Activated T-cell treated with anti-CD3 and anti-CD28 coated beads, Interleukin-2, amount 50 U/mL, for 4 hours (primary cell): ENCODE measurements at places on chromosomes 3 and 15.

DNA sequence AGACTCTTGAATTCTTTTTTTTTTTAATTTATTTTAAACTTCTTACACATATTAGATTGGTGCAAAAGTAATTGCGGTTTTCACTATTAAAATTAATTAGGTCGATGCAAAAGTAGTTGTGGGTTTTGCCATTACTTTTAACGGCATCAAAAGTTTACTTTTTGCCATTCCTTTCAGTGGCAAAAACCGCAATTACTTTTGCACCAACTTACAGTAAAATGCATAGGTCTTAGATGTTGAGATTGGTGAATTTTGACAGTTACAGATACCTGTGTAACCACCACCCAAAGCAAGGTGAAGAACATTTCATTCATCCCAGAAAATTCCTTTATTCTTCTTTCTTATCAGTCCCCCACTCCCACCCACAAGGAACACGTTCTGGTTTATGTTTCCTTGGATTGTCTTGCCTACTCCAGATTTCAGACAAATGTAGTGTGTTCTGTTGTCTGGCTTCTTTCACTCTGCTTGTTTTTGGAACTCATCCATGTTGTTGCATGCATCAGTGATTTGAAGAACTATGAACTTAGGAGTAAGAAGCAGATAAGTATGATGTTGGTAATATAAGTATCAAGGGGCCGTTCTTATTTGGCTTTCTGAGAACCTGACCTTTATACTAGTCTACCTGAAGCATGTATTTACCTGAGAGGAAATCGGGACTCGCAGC lies 198.4 kb upstream of the UBE2E1 start:
- no peak for DNase-seq

GRCh38 chr3:40971191-40972168 lies 227.8 kb upstream of the CTNNB1 start:
- no peak for DNase-seq

DNA sequence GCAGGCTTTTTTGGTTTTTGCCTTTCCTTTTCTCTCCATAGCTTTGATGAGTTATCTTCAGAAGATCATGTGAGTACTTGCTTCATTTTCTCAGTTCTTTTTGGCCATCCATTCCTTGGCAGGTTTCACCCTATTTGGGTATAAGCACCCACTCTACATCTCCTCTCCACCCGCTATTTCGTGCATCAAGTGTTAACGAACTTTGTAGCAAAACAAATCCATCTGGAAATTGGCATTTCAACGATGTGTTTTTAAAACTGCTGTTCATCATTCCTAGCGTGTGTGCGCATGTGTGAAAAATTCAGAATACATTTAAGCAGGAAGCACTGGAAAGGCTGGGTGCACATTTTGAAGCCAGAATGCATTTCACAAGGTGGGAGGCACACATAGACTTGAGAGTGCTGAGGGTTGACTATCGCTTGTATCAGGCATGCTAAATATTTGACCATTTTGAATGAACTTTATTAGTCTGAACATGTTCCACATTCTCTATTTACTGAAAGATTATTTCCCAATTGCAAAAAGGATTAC lies 89.7 kb upstream of the FHIT start:
- no peak for DNase-seq

GRCh38 chr3:138761002-138761401 lies 73.7 kb downstream of the PIK3CB start:
- no peak for DNase-seq

DNA sequence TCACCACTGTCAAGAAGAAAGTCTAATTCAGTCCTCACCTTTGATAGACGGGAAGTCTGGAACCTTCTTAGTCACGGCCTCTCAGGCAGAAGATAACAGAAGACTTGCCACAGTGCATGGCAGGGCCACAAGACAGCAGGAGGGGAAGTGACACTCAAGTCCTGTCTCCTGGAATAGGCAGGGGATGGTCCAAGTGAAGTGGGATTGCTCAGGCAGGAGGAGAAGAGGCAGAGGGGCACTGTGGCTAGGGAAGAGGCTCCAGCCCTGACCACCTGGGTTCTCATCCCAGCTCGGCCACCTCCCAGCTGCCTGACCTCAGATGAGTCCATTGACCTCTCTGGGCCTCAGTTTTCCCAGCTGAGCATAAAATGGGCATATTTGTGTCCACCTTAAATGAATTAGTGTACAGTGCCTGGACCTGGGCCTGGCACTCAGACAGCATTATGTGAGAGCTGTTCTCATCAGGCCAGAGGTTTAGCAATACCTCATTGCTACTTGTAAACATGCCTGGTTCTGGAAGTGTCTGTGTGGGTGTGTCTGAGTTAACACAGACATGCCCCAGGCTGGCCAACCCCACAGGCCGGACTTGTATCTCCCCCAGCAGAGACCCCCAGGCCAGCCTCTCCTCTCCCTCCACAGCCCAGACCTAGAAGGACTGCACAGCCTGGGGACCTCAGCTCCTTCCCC lies 11.5 kb upstream of the PCSK6 start:
- no peak for DNase-seq

DNA sequence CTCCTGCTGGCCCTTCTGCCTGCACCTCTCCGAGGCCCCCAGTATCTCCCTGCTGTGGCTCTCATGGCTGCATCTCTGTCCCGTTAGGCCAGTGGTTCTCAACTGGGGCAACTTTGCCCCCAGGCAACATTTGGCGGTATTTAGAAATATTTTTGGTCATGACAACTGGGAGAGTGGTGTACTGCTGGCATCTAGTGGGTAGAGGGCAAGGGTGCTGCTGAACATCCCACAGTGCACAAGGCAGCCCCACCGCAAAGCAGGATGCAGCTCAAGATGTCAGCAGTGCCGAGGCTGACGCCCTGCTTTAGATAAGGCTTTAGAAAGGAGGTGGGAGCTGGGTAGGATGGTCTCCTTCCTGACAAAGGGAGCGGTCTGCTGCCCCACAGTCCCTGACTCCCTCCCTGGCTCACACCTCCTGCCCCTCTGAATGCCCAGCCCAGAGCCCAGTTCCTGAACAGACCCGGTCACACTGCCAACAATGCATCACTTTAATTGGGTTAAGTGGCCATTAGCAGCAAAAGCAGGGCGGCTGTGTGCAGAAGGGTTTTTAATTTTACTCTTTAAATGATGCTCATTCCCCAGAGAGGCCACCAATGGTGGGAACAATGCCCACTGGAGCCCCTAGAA lies 68.8 kb upstream of the TMEM115 start:
- DNase-seq: no peak

- no peak for DNase-seq
Measured at GRCh38 chr3:169295126-169295525, 368.4 kb downstream of the MECOM start.
